ENCODE measurements at places on chromosomes 3 and 15. TPM values are rescaled to one million over a fixed set of nuclear protein-coding genes. Genes with fewer than 3 reads are reported as not detected.
A peak's percentile ranks its signal among the peaks of the same experiment; 100 is the strongest.

DNA sequence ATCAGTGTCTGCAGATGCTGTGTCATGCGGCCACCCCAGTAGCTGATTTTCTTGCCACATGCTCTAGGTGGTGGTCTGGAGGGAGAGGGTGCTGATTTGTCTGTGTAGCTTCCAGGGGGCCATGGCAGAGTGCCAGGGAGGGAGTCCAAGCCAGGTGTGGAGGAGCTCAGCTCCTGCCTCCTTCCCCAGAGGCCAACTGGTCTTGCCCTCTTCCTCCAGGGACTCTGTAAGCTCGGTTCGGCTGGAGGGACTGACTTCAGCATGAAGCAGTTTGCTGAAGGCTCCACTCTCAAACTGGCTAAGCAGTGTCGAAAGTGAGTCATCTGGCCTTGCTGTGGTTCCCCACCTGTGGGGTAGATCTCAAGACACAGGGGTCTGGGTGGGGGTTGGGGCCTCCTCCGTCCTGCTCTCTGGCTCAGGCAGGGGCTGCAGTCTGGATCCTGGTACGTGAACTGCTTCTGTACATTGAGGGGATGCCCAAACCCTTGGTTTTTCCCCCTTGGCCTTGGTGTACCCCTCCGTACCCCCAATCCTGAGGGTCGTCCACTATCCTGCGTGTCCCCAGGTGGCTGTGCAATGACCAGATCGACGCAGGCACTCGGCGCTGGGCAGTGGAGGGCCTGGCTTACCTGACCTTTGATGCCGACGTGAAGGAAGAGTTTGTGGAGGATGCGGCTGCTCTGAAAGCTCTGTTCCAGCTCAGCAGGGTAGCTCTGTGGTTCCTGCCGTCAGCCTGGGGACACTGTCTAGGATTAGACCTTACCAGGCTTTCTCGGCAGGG lies 6.9 kb upstream of the RCCD1 start:
- no peak for DNase-seq

DNA sequence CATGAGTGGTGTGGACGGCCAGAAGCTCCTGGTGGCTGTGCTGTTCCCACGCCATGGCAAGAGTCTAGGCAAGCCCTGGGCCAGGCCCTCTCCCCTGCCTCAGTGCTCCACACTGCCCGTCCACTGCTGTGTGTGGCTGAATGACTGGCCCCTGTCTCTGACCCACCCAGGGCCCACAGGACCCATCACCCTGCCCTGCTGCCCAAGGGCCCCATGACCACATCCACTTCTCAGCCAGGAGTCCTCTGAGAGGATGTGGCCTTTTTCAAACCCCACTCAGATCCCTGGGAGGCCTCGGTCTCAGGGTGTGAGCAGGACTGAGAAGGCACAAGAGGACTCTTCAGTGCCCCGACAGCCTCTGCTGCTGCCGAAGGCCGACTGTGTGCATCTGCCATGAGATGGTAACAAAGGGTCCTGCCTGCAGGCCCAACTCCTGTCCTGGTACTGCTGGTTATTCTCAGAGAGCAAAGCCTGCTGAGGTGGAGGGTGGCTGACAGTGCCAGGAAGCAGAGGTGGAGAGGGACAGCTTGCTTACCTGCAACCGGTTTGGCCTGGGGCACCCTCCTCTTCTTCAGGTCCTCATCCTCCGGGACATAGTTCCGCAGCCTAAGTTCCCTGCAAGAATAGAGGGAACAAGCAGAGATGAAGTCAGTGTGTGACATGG lies 47.5 kb downstream of the PTH1R start:
- no peak for DNase-seq

DNA sequence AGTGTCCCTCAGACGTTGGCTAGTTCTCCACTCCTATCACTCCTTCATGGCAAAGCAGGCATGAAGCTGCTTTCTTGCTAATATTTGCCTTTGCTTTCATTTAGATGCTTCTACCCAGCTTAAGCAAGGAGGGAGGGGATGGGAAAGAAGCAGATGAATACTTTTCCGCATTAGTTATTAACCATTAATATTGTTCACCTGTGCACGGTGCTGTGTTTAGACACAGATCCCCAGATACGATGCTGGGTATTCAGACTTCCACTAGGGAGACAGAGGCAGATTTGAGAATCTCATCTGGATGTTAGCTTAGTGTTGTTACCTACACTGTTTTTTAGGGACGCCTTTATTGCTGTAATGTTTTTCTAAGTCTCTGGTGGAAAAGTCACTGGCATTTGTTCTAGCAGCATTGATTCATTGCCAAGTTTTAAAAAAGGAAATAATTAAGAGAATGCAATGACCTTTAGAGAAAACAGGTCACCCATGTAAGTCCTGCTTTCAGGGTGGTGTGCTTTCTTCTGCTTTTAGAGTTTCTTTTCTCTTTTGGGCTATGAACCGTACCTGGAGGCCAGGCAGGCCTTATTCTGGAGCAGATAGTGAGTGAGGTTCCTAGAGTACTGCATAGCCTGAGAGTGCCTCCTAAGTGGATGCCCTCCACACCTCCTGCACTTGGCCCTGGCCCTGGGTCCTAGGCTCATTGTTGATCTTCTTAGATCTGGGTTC lies 55.5 kb downstream of the MYZAP start:
- no peak for DNase-seq

- peak; percentile 67 for DNase-seq
These were observed 15.7 kb downstream of the BHLHE40 start for GRCh38 chr3:4994823-4995499.

- no peak for DNase-seq
These were observed 24.2 kb downstream of the PPM1L start for GRCh38 chr3:160780245-160780644.

GRCh38 chr3:188053036-188053340 lies 101.0 kb upstream of the LPP start:
- no peak for DNase-seq

DNA sequence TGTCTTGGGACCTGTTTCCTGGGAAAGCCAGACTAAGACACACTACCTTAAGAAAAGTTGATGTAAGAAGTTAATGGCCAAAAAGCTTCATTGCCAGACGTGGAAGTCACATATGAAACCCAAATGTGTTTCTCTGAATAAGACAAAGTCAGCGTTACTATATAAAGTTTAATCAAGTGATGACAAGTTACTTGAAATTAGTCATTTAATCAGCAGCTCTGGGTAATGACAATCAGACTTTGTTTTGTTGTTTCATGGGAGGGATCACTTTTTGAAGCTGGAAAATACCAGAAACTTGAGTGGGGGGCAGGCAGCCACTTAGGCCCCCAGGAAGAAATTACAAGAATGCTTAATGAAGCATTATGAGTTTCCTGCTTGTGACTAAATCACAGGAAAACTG lies 218.6 kb downstream of the PTPRG start:
- no peak for DNase-seq

GRCh38 chr3:104102386-104102785 lies 1264.3 kb upstream of the ALCAM start:
- peak; percentile 61 for DNase-seq

DNA sequence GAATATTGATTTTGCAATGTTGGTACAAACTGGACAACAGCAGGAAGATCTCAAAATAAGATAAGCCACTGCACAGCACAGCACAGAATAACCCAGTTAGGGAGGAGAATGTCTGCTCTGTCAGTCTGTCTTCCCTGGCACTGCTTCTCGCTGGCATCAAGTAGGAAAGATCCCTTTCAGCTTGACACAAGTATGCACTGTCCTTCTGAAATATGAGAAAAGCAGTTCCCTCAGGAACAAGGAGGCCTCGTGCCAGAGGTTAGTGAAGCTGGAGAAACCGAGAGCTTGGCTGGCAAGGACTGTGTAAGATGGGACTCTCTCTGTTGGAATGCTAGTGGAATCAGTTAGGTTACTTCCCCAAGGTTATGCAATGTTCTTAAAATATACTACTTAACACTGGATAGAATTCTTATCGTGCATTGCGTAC lies 59.1 kb downstream of the FMN1 start:
- no peak for DNase-seq

DNA sequence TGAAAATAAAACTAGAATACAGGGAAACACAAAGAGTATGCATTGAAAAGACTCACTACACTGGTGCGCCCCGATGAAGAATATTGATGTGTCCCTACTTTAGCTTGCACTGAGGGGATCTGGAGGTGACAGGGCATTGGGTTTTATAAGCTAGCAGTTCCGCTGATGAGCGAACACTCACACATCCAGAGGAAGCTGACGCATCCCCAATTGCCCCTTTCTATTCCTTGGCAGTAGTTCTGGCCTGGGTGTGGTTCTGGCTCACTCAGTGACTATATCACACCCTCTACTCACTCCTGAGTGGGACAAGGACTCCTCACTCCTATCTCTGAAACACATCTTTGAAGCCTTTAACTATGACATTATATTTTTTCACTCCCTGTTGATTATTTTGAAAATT lies 71.0 kb downstream of the B3GNT5 start:
- DNase-seq: no peak

DNA sequence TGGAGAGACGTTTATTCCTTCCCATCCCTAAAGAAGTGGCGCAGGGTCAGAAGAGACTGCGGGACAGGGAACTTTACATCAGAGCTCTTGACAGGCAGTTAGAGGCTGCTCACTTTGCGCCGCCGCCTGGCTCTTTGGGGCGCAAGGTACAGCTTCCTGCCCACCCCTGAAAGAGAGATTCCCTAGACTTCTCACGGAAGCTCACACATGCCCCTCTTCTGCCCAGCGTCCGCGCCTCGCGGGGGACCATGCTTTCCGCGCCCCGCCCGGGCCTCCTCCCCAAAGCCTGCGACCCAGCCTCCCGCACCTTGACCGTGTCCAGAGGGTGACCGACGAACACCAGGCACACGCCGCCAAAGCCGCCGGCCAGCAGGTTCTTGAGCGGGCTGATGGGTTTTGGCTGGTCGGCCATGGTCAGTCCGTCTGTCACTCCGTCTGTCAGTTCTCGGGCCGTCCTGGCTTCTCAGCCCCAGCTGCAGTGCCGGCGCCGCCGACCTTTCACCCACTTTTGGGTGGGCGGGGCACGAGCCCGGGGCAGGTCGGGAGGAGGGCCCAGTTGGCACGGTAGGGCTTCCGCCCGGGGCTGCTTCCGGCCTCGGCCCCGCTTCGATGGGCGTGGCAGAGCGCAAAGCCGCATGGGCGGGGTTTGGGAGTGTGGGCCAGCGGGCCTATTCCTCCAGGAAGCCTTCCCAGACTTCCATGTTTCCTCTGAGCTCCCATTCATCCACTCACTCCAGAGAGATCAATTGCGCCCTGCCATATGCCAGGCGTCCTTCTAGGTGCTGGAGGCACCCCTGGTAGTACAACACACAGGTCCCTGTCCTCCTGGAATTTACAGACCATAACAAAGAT lies at the start of gene SLC25A20:
Gene SLC25A20 (minus strand): TSS at position 500 of the 852 bp plus-strand sequence. CDS start 88 bp downstream, at position 412.
- peak; percentile 96 for DNase-seq

DNA sequence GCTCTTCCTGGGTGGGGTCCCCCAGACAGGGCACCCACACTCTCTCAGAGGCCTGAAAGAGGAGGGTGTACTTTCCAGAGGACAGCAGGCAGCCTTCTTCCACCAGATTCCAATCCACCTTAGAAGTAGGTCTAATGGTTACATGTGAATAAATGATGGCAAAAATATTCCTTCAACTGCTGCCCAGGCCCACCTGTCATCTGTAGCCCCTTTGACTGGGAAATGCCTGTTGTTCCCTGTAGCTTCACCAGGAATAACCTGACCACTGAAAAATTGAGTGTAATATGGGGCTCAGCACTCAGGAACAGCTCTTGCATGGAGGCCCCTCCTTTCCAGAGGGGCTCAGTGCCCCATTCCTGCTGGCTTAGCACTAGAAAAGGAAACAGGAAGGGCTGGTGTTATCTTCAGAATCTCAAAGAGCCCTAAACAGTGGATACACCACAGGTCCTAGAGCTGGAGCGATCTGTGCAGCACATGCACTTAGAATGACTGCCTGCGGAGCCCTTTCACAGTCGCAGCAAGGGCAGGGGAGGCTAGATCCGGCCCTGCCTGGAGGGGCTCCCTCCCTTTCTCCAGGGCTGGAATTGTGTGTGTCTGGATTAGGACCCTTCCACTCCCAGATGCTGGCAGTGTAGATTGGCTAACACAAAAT lies 32.1 kb downstream of the SLC22A14 start:
- no peak for DNase-seq

GRCh38 chr15:20358779-20359414 lies 182.7 kb downstream of the GOLGA6L6 start:
- DNase-seq: no peak

GRCh38 chr3:40719660-40720287 lies 195.0 kb downstream of the ZNF621 start:
- DNase-seq: peak; percentile 80

DNA sequence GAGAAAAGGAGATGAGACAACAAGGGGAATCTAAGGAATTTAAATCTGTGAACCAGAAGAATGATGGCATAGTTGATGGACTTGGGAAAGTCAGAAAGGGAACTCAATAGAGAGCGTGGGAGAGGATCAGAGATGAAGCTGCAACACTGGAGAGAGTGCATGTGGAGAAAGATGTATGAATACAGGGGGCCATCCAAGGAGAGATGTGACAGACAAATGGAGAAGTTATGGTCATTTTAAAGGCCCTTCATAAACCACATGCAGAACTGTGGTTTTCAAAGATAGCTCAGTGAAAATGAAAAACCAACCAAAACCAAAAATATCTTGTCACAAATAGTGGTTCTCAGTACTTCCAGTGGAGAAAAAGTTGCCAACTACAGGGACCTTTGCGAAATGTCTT lies 265.2 kb downstream of the SUCLG2 start:
- no peak for DNase-seq

The CRYBG3 gene
- 11.5 TPM for total RNA-seq

The ERC2 gene
- total RNA-seq: 4.7 TPM

The ALAS1 gene
- total RNA-seq: 81.8 TPM

The TUSC7 gene
- not detected for total RNA-seq

The DGKG gene
- not detected for total RNA-seq

The SLC22A13 gene
- 0.77 TPM for total RNA-seq
